ENCODE measurements at places on chromosomes 1 and 21.

- no peak for DNase-seq
These were observed 55.8 kb downstream of the SLC45A1 start for GRCh38 chr1:8373581-8374241.

DNA sequence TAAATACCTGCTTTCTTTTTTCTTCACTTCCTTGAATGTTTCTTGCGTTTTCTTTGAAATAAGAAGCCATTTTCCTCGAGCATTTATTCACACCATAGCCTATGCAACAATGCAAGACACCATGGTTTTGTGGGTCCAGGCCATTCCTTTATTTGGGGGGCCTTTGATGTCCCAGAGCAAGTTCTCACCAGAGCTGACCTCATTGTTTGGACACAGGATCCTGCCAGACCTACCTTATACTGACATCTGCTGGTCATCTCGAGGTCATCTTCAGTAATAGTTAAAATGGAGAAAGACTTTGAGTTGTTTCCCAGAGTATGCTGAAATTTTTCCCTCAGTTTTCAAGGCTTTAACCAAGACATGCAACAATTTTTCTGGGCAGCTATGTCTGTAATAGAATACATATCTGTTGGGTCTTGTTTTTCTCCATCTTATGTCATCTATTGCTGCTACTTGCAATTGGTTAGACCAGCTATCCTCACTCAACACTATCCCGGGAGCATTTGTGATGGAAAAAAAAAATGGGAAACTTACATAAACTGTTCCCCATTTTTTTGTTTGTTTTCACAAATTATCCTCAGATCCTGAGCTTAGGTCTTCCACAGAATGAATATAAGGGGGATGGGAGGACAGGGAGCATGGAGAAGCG lies 34.0 kb upstream of the BACE2 start:
- DNase-seq: no peak

DNA sequence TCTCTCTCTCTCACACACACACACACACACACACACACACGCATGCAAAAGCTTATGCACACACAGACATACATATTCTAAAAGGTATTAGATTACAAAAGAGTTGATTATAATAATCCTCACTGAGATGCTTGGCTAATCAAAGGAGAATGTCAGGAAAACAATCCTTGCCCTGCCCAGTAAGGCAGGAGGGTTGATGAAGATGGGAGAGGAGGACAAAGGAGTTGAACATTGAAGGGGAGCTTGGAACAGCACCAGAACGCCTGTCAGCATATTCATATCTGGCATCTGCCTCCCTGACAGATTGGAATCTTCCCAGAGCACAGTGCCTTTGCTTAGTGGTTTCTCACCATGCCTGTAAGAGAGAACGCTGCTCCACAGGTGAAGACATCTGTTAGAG lies 68.6 kb upstream of the PALMD start:
- DNase-seq: no peak

DNA sequence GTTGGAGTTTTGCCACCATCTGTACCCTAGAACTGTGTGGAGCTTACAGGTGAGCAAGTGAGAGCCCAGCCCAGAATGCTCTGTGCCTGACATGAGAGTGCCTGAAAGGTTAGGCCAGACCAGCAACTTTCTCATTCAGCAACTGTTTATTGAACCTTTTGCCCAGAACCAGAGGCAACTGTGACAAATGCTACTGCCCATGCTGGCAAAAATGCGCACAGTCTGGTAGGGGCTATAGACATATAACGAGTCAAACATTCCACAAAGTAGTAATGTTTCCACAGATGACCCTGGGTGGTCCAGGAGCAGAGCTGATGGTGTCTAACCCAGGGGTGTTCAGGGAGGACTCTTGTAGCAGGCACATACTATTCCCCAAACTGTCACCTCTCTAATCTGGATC lies 56.0 kb upstream of the GCLM start:
- DNase-seq: no peak

DNA sequence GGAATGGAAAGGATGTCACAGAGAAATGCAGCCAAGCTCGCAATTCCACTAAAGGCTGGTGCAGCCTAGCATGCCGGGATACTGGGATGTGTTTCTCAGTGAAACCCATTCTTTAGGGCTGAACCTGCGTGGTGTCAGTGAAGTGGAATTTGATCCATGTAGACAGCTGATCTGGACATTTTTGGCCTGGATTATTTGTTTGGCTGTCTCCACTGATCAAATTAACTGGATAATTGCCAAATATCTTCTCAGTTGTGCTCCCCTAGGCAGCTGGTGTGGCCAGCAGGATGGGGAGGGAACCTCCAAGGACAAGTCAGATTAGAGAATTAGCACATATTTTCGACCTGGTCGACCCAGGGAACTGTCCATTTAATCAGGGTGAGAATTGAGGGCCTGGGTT lies 318.4 kb downstream of the RPS6KC1 start:
- DNase-seq: no peak

DNA sequence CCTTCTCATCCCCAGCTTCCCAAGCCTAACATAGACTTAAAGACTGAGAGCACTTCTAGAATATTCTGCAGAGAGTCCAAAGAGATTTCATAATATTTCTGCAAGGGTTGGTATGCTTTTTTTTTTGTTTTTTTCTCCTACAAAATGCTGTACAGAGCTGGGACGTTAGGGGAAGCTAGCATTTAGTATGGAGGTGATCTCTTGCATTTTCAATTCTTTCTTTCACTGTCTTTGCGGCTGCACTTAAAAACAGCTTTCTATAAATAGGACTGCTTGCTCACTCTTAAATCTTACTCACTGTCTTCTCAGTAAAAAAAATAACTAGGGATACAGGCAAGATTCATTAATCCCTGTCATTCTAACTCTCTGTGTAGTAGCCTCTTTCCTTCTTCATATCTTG lies 7.4 kb downstream of the DSCAM start:
- no peak for DNase-seq

- no peak for DNase-seq
These were observed 27.0 kb upstream of the SGIP1 start for GRCh38 chr1:66506991-66507390.

DNA sequence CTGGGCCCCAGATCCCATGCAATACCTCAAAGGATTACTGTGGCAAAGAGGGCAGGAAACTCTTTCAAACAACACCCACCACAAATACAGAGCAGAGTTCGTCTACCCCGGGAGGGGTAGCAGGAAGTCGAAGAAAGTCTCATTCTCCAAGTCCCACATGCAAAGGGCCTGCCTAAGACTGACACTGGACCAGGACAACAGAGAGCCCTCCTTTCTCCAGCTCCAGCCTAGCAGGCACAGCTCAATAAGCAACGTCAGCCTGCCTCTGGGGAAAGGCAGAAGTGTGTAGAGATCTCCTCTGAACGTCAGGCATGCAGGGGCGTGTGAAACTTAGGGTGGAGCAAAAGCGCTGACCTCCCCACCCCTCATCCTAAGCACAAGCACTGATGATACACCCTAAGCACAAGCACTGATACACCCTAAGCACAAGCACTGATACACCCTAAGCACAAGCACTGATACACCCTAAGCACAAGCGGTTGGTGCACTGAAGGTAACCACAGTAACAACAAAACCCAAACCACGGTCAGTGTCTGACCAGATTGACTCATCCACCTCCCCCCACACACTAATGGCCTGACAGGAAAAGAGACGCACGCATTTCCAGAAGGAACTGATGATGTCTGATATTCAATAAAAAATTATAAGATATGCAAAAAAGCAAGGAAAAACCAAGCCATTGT lies 1.3 kb downstream of the KRTAP12-3 start:
- DNase-seq: no peak

DNA sequence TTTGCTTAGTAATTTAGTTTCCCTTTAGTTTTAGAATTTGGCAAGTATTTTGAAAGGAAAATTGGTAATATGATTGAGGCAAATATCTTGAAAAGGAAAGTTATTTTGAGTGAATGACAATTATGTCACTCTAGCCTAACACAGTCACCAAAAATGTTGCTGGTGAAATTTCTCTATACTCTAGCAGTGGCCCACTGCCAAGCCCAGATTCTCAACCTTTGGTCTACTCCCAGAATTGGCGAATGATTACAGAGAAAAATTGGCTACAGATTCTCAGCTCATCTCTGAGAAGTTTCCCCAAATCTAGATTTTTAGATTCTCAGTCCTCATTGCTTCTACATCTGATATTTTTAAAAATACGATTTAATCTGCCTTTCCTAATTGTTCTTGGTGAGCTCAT lies 84.9 kb downstream of the PIGK start:
- DNase-seq: no peak

Data from stimulated activated CD4-positive, alpha-beta T cell treated with anti-CD3 and anti-CD28 coated beads, Interleukin-2, amount 100 ng/mL, for 48 hours (primary cell).